ENCODE measurements at places on chromosomes 6 and 20.

- no peak for DNase-seq
These were observed 8.0 kb downstream of the BIRC7 start for GRCh38 chr20:63243604-63244247.

- no peak for DNase-seq
These were observed 990.9 kb downstream of the EPHA7 start for GRCh38 chr6:92428448-92428847.

DNA sequence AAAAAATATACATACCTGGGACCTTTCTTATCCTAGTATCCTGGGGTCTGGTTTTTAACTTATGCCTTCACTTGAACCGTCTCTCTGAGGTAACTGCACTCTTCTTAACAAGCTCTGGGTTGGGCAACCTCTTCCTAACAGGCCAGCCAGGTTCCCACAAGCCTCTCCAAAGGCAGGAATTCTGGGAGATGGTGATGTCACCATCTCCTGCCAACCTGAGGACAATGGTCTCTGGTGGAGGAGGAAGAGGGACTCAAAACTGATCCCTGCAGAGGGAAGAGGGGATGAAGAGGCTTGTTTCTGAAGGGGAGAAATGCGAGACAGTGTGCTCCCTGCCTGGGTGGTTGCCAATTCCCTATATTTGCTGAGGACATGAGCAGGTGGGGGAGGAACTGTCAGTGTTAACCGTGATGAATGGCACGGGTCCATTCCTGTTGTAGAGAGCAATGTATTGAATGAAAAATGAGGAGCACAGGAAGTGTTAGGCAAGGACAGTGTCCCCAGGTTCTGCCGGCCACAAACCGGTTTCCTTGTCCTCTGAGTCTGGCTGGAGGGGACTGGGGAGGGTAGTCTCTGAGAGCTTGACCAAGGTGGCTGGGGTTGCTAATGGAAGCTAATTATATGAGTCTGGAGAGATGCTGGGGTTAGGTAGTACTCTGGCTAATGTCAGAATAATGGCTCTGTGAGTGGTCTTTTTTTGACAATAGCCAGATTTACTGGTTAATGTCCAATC, 95.5 kb downstream of the KCNB1 start:
- no peak for DNase-seq

- DNase-seq, result no peak
These were observed 33.0 kb downstream of the SLCO4A1 start for GRCh38 chr20:62675156-62675876.

- DNase-seq, result no peak
These were observed 58.6 kb downstream of the TINAG start for GRCh38 chr6:54366667-54367327.

- DNase-seq, result no peak
These were observed 627.4 kb downstream of the CDH26 start for GRCh38 chr20:60585651-60586050.
